H7 (cell line): ENCODE measurements at places on chromosomes 13 and 19. TPM values are rescaled to one million over a fixed set of nuclear protein-coding genes. Genes with fewer than 3 reads are reported as not detected.
A peak's percentile ranks its signal among the peaks of the same experiment; 100 is the strongest.

DNA sequence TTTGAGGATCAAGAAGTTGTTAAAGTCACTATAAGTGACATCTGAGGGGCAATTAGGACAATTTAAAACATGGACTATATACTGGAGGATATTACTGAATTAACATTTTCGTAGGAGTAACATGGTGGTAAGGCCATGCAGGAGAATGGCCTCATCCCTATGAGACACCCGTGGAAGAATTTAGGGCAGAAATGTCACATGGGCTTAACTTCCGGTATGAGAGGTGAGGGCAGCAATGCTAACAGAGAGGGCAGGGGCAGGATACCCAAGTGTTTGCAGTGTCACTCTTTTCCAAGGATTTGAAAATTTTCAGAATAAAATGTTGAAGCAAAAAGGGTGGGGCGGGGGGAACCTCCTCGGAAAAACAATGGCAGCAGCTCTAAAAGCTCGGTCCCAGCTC is 23.6 kb downstream of the RANBP3 start:
- DNase-seq: no peak

DNA sequence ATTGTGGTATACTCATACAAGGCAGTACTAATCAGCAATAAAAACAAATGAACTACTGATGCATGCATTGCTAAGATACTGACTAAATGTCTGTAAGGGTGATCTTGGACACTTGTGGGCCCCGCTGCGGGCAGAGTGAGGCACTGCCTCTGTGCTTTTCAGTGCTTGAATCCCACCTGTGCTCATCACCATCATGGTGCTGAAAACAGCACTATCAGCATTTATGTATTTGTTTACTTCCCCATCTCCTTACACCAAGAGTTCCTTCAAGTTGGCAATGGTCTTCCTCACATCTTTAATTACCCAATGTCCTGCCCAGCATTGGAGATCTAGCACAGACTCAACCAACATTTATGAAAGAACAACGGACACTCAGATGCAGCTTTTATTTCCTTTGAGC is 193.7 kb upstream of the RFC3 start:
- no peak for DNase-seq

GRCh38 chr13:21420706-21421105 is 38.4 kb downstream of the ZDHHC20 start:
- no peak for DNase-seq

- no peak for DNase-seq
Observed at GRCh38 chr19:5913739-5914357, at the start of gene CAPS. Gene CAPS (plus strand): TSS chr19:5914254. CDS start chr19:5914407, 153 bp downstream.

Gene DIRAS1
- 8.2 and 12.2 TPM in 2 replicates for total RNA-seq

Gene APOC4
- not detected in 2 replicates for total RNA-seq

DNA sequence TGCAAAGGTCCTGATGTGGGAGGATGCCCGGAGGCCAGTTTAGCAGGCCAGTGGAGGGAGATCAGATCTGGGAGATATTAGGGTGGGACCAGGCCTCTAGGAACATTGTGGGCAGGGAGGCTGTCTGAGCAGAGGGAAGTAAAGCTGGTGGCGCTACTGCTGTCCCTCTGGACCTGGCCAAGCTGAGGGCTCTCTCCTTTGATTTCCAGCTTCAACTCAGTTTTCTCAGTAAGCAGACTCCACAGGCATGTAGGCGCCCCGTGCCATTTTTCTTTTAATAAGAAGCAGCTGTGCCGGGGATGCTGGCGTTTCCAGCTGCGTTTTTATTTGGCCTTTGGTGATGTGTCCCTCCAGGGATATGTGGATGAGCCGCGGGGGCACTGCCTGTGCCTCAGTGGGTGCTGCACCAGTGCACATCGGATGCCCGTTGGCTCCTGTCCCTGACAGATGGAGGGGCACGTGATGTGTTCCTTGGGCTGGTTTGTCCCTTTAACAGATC is 6.7 kb downstream of the DNM2 start:
- peak; percentile 35 for DNase-seq

Gene RFPL4A
- not detected in 2 replicates for total RNA-seq

Gene WTIP
- 12.5 and 14.8 TPM in 2 replicates for total RNA-seq

DNA sequence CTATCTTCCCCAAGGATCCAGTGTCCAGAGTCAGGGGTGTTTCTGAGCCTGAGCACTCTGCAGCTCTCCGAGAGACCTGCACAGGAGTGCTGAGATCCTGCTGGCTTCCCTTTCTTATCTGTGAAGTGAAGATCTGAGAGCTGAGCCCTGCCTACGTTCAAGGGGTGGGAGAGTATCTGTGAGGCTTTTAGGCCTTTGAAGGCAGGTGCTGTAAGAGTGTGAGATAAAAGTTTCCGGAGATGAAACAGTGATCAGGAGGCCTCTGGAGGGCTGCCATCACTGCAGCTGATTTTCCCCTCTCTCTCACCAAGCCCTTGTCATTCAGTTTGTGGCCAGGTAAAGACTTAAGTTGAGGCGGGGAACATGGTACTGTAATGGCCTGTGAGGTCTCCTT is 83.1 kb downstream of the AKAP11 start:
- no peak for DNase-seq

DNA sequence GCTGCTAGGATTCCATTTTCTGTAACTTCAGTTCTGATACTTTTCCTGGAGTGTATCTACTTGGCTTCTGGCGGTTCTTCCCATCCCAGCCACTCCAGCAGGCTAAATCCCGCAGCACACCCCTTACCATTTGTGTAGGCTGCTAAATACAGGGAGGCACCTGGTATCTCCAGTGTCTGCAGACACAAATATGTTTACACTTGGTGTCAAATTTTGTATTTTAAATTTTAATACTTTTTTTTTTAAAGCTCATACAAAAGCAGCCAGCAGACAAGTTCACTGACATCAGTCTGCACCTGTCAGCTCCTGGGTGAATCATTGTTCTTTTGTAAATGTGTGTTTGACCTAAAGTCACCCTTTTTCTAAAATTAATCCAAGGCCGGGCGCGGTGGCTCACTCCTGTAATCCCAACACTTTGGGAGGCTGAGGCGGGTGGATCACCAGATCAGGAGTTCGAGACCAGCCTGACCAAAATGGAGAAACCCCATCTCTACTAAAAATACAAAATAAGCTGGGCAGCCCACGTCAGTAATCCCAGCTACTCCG is 3.4 kb upstream of the ZSCAN4 start:
- no peak for DNase-seq

DNA sequence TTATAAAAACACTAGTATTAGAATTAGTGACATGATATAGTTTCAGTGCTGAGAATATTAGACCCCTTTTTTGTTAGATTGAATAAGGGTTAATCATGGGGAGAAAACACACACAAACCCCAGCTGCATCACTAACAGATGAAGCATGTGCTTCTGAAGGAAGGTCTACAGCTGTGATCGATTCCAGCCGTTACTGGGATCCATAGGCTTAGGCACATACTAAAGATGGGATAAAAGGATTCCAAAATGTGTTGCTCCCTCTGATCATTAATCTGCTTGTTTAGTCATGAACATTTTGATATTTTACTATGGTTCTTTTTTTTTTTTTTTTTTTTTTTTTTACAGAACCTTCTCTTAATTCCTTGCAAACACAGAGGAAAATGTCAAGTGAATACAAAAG is 1591.3 kb downstream of the EFNB2 start:
- no peak for DNase-seq

GRCh38 chr13:47598340-47598911 is 402.6 kb downstream of the SUCLA2 start:
- no peak for DNase-seq

Gene SPPL2B
- total RNA-seq: 65.9 and 75.3 TPM in 2 replicates
